Stimulated activated CD8-positive, alpha-beta memory T cell treated with anti-CD3 and anti-CD28 coated beads, Interleukin-7, amount 100 ng/mL, for 1 hour (primary cell): ENCODE measurements at places on chromosomes 5 and 9.

GRCh38 chr5:18216729-18217128, 582.5 kb downstream of the TAF11L14 start:
- DNase-seq: no peak

DNA sequence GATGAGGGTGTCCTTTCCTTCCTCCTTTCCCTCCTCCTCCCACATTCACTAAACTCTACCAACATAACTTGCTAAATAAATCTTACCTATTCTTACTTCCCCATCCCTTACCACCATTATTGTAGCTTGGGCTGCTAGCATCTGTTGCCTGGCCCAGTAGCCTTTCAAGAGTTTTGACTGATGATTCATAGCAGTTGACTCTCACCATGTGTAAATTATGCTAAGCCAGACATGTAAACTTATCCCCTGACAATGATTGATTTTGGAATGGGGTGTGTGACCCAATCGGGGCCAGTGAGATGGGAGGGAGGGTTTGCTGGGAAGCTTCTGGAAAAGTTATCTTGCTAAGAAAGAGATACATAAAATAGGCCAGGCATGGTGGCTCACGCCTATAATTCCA, 161.8 kb upstream of the SPRY4 start:
- no peak for DNase-seq

DNA sequence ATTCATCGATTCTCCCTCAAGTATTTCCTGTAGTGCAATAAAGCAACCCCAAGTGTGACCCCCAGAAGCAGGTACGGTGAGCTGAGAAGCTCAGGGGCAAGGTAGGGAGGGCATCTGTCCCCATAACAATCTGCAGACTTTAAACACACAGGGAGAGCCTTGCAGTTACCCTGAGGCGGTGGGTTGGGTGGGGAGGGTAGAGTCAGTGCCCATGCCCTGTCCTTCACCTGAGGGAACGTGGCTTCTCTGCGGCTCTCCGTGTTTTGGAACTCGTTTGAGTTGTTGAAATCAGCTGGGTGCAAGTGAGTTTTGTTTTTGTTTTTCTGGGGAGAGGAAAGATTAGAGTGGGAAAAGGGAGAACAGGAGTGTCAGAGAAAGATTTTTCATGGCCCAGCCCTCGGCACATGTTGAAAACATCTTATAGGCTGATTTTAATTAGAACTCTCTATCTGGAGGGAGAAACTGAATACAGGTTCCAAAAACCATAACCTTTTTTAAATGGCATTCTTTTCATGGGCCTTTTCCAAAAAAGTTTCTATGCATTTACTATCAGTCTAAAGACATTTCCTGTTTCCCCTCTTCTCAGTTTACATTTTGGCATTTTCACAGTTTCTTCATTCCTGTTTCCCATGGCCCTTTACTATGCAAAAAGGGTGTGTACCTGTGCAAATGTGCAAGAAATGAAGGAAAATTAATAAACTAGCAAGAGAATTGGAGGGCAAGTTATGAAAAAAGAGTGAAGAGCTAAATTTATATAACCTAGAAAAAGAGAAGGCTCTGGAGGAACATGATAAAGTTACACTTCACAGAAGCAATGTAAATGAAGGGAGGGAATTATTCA, 266.5 kb upstream of the VLDLR start:
- DNase-seq: no peak

GRCh38 chr5:125394661-125395280, 648.3 kb upstream of the ZNF608 start:
- no peak for DNase-seq

DNA sequence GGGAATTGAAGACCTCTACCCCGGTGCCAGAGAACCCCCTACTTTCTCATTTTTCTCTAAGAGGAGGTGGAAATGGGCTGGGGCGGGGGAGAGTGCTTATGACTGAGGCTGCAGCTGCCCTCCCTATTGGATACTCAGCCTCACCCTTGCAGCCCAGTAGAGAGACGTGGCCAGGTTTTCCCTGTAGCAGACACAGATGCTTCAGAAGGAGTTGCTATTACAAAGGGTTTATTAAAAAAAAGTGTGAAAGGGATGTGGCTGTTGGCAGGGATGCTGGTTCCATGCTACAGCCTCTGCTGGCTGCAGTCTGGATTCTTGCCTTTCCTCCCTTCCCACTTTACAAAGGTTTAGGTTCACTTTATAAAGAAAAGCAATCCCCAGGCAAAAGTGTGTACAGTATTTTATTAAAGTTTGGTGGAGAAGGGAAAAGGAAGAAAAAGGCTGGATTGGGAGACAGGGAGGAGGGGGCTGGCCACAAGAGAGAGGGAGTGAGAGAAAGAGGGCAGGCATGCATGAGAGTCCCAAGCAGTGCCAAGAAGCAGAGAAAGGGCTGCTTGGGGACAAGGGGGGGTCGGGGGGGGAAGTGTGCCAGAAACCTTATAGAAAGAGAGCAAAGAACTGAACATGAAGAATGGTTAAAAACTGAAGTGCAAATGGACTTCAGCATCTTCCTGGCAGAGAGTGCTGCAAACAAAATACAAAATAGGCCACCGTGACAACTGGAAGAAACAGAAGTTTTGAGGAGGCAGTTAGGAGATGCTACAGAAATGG, 29.5 kb upstream of the NFIB start:
- no peak for DNase-seq

- DNase-seq: no peak
These were observed 25.8 kb downstream of the CAST start for GRCh38 chr5:96687812-96688453.

- DNase-seq: no peak
These were observed 7.4 kb downstream of the PTPRD start for GRCh38 chr9:10605388-10605787.

DNA sequence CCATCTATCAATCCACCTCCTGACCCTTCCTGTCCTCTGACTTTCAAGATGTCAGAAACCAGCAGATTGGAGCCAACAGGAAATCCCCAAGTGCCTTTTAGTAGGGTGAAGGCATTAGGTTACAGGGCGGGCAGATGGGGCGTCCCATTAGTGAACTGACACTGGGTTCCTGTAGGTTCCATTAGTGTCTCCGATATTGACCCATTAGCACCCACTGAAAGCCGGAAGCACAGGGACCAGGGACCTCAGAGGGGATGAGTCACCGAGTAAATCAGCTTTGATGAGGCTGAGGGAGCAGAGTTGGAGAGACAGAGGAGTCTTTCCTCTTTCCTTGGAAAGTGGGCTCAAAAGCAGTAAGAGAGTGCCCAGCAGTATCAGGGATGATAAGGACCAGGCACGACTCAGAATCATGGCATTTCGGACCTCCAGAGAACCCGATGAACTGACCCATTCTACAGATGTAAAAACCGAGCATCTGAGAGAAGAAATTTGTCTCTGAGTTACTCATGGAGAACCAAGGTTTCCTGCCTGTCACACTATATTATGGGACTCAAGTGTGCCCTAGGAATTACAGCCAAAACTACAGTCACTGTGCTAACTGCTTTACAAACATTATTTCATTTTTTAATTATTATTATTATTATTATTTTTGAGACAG, 47.2 kb upstream of the FABP6 start:
- no peak for DNase-seq

GRCh38 chr5:73789851-73790281, 163.9 kb downstream of the ARHGEF28 start:
- no peak for DNase-seq

- DNase-seq: no peak
These were observed 31.4 kb upstream of the ANKRD55 start for GRCh38 chr5:56264417-56265025.

DNA sequence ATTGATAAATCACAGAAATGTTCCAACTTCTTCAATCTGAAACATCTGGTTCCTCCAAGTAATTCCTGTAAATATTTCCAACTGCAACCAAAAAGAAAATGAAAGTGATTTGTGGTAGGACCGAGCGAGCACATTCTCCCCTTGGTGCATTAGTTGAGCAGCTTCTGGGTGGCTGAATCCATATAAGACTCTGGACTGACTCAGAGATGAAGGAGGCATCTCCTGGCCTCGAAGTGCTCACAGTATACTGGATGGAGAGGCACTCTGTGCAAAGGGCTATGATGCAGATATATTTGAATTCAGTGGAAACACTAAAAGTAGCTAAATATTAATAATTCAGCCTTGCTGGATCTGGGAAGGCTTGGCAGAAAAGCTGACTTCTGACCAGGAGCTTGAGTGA, 265.0 kb downstream of the MARCHF11 start:
- DNase-seq: no peak

GRCh38 chr5:102341681-102342288, 45.7 kb upstream of the SLCO4C1 start:
- no peak for DNase-seq

GRCh38 chr9:33101104-33101951, 24.9 kb upstream of the SMU1 start:
- DNase-seq: no peak

- DNase-seq: peak; percentile 17
These were observed 909 bp downstream of the NDFIP1 start for GRCh38 chr5:142109331-142110045.

GRCh38 chr5:73419117-73419464, 29.5 kb downstream of the FOXD1 start:
- DNase-seq: no peak

GRCh38 chr5:122101636-122102285, 23.7 kb upstream of the LOX start:
- DNase-seq: no peak

- DNase-seq: no peak
These were observed 42.9 kb downstream of the GLRX start for GRCh38 chr5:95779611-95780010.

- no peak for DNase-seq
These were observed 54.0 kb downstream of the ALG2 start for GRCh38 chr9:99167694-99168093.

DNA sequence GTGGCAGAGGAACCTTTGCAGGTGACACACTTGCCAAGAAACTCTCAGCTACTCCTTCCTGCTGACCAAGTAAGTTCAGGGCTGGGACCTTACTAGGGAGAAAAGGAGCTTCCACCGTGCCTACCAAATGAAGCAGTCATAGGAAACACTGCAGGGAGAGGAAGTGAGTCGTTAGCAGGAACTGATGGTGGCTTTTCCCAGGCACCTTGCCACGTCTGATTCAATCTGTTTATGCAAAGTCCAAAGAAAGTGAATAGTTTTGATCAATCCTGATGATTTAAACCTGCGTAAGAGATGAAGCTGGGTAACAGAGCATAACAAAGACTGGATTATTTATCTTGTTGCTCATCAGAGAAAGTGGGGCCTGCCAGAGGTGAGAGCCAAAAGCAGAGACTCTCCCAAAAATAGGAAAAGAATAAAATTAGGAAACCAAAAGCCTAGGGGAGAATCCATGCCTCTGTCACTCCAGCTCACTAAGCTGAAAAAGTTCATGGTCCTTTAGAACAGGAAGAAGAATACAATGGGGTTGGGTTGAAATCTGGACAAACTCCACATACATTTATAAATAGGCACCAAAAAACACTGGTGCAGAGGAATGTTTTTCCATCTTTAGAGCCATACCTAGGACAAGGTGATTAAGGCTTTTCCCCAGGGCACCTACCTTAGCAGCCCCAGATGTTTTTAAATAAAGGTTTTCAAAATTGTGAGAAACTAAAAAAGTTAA, 9.3 kb upstream of the PFDN1 start:
- DNase-seq: no peak

DNA sequence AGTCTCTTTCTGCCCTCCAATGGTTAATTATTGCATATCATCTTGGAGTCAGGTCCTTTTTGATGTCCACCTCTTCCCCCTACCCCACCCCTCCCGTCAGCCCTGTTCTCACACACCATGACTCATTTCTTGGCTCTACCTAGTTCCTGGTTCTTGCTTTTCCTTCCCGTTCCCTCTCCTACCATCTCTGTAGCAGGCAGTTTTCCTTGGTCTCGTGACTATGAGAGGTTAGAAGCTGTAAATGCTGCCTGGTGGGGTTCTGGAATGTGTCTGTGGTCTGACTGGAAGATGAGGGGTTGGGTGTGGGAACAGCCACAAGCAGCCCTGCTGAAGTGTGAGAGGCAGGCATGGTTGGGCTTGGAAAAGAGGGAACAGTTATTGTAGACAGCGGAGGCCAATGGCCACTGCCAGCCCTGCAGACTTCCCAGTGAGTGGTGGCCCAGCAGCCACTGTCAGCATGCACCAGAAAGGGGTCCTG, 18.2 kb downstream of the SLC22A5 start:
- DNase-seq: no peak

DNA sequence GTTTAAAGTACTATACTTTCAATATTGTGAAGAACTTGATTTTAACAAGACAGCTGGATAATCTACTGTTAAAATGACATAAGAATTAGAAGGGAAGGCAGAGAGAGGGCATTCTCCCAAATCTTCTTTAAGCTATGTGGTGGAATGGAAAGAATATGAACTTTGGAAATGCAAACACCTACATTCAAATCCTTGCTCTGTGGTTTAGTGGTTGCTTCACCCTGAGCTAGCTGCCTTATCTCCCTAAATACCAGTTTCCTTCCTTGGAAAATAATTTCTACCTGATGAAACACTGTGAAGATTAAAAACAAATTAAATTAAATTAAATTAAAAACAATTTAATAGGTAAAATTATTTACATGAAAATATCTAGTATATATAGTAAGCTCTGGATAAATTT, 98.5 kb downstream of the GPR21 start:
- DNase-seq: no peak

GRCh38 chr5:170552621-170553115, 48.8 kb downstream of the KCNIP1 start:
- DNase-seq: no peak

DNA sequence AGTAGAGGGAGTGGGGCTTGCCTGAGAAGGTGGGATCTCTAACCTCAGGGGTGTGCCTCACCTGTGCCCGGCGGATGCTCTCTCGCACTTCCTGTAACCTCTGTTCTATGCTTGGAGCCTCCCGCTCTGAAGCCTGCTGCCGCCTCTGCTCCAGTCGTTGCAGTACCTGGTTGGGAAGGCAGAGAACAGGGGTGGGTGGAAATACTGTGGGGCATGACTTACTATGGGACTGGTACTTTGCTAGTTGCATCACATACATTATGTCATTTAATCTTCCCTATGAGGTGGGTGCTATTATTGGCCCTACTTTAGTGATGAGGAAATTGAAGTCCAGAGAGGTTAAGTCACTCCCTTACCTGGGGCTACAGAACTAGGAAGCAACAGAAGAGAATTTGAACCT, 5.2 kb downstream of the FCHSD1 start:
- no peak for DNase-seq
